Choroid plexus epithelial cell (primary cell): ENCODE measurements at places on chromosomes 4 and X.

DNA sequence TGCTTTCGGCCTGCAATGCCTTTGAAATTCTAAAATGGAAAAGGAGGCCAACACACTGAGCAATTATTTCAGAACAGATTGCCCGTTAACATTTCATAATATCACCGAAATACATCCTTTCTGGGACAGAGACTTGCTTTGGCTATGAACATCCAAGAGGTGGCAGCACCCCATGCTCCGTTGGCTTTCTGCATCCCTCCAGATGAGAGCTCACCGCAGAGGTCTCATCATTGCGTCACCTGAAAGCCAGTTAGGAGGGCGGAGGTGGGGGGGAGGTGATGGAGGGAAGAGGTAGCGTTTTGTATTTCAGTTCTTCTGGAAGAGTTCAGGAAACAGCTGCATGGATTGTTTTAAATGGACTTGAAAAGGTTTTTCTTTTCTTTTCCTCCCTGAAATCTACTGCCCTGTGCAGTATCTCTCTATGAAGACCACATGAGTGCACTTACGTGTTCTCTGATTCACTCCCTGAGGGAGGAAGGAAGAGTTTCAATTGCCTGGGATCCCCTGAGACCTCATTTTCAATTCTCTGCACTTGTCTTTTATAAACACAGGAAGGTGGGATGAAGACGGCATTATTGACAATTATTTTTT is 166.8 kb upstream of the PGRMC2 start:
- DNase-seq: peak; percentile 98

- no peak for DNase-seq
These were observed at the start of gene PPP1R2C for GRCh38 chrX:42778096-42778495. Gene PPP1R2C, minus strand, starts transcription at chrX:42778163. Its CDS starts 84 bp downstream, at chrX:42778079.

GRCh38 chrX:71171110-71171801 is 26.6 kb downstream of the NLGN3 start:
- DNase-seq: no peak

DNA sequence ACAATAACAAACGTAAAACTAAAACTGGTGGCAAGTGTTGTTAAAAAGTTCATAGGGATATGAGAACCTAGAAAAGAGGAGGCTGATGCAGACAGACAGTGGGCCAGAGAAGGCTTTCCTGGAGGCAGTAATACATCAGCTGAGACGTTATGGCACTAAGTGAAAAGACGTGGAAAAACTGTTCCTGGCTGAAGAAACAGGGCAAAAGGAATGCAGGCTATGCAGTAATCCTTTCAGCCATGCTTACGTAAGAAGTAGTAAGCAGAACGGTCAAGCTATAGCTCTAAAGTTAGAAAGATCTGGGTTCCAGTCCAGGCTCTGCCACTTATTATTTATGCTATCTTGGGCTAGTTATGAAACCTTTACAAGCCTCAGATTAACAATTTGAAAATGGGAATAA is 6.4 kb downstream of the LAMTOR3 start:
- DNase-seq: peak; percentile 62

GRCh38 chr4:27000820-27001219 is 140.2 kb downstream of the STIM2 start:
- DNase-seq: no peak

DNA sequence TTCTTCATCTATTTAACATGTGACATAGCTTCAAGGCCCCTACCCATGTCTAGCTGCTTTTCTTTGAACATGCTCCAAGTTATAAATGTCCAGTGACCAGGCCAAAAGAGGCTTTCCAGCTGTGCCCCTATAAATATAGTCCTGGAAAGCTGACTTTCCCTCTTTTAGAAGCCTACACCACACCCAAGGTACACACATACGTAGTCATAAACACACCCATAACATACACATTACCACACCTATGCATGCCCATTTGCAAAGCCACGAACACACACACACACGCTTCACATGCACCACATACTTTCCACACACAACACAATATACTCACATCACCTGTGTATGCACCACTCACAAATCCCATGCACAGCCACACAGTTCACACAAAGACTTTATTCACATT is 2.0 kb downstream of the ARHGAP36 start:
- DNase-seq: no peak

DNA sequence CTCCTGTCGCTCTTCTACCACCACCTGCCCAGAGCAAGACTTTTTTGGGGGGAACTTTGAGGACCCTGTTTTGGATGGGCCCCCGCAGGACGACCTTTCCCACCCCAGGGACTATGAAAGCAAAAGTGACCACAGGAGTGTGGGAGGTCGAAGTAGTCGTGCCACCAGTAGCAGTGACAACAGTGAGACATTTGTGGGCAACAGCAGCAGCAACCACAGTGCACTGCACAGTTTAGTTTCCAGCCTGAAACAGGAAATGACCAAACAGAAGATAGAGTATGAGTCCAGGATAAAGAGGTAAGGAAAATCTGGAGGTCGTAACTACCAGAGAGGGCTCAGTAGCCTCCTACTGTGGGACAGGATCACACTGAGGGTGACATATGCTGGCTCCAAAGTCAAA is 364.5 kb downstream of the MAPK10 start:
- no peak for DNase-seq
